ENCODE measurements at places on chromosomes 2 and 18.

GRCh38 chr2:11430729-11431128 lies 35.2 kb downstream of the E2F6 start:
- DNase-seq = no peak

DNA sequence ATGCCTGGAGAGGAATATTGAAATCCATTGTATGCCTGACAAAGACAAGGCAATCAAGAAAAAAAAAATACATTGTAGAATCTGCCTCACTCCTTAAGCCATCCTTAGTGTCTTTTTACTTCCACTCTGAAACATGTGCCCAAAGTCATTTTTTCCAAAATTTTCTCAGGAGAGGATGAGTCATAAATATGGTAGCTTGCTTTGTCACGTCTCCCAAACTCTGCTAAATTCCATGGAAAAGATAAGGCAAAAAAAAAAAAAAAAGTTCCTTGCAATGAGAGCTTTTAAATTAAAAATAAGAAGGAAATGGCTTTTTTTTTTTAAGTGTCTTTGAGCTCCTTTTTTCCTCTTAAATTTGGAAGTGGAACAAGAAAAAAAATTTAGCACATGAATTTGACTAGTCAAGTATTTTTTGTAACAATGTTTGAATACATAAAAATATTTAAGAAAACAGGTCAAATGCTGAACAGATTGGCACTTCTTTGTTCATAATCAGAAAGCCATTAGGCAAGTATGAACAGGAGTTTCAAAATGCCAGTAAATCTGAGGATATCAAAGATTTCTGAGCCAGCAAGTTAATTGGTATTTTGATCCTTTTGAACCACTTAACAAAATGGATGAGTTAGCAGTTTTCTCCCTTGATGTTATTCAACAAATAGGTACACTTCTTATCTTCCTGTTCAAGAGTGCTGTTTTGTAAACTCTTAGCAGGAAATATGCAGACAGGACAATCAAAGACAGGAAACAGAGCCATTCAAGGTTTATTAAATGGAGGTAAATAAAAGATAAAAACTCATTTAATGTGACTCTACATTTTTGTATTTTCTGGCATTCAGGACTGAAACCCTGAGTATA lies 247.3 kb upstream of the SP5 start:
- no peak for DNase-seq

- DNase-seq = no peak
Observed at GRCh38 chr2:217900010-217900779, 102.6 kb downstream of the TNS1 start.

GRCh38 chr2:69789772-69790600 lies 39.5 kb upstream of the GMCL1 start:
- DNase-seq = no peak

- DNase-seq = no peak
Observed at GRCh38 chr2:41207578-41207977, 755.7 kb upstream of the SLC8A1 start.

GRCh38 chr2:83282841-83283240 lies 1176.2 kb downstream of the SUCLG1 start:
- DNase-seq = no peak

- no peak for DNase-seq
Observed at GRCh38 chr2:118723394-118723793, 124.1 kb downstream of the EN1 start.

- DNase-seq = no peak
Observed at GRCh38 chr2:95356821-95357700, 45.4 kb upstream of the FAHD2A start.

GRCh38 chr2:36482576-36483214 lies 115.3 kb downstream of the FEZ2 start:
- DNase-seq = no peak

- no peak for DNase-seq
Observed at GRCh38 chr2:38620282-38620977, 17.7 kb upstream of the HNRNPLL start.

GRCh38 chr2:101717071-101717845 lies 19.8 kb downstream of the MAP4K4 start:
- DNase-seq = no peak

- no peak for DNase-seq
Observed at GRCh38 chr2:219508971-219509779, 5.1 kb upstream of the ASIC4 start.

- peak; percentile 77 for DNase-seq
Observed at GRCh38 chr18:39199231-39199855, 1633.7 kb upstream of the CELF4 start.

DNA sequence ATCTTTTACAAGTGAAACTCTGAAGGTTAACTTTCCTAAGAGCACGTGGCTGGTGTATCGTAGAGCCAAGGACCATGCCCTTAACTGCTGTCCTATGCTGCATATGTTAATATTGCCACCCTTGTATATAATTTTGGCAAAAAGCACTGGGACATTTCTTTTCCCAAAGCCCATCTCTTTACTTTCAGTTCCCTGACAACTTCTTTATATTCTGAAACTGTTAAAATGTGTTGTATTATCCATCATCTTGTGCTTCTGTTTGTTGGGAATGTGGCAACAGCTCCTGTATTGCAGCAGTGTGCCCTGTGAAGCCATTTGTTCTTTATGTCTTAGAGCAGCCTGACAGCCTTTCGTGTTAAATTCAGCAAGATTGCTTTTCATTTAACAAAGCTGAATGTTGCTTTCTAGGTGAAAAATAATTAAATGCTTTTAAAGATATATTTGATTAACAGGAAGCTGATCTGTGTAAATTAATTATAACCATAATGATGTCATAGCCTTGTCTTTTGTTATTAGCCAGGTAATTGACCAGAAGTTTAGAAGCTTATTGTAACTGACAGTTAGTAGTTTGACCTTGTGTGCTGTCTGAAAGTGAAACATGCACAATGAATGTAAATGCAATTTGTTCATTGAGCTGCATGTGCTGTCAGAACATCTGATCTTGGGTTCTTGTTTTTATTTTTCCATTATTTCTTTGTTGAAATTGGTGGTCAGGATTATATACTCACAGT lies 9.7 kb downstream of the RHBDD1 start:
- DNase-seq = no peak

All from C1 segment of cervical spinal cord (tissue), 14 donors.